ENCODE measurements at places on chromosomes 4 and X. TPM values are rescaled to one million over a fixed set of nuclear protein-coding genes. Genes with fewer than 3 reads are reported as not detected.

DNA sequence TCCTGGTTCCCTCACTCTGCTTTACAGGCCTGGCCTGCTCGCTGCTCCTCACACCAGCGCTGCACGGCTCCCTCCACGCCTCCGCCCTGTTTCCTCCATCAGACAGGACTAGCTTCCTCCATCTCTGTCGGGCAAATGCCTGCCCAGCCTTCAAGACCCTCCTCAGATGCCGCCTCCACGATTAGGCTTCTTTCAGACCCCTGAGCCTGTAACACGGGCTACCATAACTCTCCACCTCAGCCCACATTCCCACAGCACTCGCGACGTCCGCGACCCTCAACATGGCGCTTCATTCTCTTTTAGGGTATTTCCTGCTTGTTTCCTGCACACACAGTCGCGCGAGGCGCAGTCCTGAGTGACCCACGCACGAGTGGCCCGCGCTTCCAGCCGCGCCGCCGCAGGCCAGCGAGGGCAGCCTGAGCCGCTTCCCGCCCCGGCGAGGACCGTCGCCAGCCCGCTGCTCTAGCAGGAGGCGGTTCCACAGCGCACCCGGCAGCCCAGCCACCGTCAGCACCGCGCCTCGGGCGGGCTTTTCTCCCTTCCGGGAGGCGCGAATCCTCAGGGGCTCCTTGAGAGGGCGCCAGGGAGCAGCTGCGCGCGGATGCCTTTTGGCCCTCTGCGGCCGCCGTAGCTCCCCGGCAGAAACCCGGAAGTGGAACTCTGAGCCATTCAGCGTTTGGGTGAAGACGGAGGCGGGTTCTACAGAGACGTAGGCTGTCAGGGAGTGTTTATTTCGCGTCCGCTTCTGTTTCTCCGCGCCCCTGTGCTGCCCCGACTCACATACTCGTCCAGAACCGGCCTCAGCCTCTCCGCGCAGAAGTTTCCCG lies at the start of gene FRG1:
TSS of gene FRG1 (plus strand) at position 695 of the 827 bp plus-strand sequence. CDS start 138 bp downstream, outside the sequence.
- peak; percentile 96 for DNase-seq

- no peak for DNase-seq
These were observed 38.1 kb upstream of the ARSH start for GRCh38 chrX:2967998-2968909.

Gene RFC1
- total RNA-seq: 66.7 TPM

Gene H2BW2
- total RNA-seq: not detected

Gene SORCS2
- under 0.01 TPM for total RNA-seq

All from lung microvascular endothelial cell (primary cell).